ENCODE measurements at places on chromosomes 7 and 10.

DNA sequence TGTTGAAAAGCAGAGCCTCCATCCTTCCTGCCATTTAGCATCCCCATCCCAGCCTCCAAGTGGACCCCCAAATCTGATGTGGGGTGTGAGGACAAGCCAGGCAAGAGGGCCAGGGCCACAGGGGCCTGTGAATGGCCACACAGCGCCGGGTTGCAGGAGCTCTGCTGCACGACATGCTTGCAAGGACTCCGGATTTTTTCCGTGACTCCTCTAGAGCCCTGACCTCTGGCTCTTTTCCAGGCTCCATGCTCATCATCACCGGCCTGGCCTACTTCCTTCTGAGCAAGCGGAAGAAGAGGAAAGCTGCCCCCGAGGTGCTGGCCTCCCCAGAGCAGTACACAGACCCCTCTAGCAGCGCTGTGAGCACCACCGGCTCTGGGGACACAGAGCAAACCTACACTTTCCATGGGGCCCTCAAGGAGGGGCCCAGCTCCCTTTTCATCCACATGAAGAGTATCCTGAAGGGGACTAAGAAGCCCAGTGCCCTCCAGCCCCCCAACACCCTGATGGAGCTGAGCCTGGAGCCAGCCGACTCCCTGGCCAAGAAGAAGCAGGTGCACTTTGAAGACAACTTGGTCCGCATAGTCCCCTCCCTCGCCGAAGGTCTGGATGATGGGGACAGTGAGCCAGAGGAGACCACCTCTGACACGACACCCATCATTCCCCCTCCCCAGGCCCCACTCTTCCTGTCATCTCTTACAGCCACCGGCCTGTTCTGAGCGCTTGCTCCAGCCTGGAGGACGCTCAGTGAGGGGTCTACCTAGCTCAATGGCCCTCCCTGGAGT lies 23.5 kb downstream of the TMEM72 start:
- no peak for DNase-seq

GRCh38 chr10:35437829-35438228 lies 101.5 kb downstream of the CCNY start:
- no peak for DNase-seq

DNA sequence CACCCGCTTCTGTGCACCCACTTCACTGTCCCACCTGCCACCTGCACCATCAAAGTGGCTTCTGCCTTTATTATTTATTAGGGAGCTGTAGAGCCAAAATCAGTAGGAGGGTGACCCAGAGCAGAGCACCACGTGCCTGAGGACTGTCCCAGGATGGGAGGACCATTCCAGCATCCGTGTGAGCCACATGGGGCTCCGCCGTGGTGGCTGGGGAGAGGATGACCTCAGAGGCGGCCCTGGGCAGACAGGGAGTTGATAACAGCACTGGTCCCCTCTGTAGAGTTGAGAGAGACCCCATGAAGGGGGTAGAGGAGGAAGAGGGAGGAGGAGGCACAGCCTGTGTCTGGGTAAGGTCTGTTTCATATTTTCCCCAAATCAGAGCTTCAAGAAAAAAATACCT lies 8.7 kb upstream of the DPYSL4 start:
- no peak for DNase-seq

GRCh38 chr10:35459449-35459847 lies 123.1 kb downstream of the CCNY start:
- no peak for DNase-seq

- peak; percentile 31 for DNase-seq
These were observed 17.0 kb upstream of the NODAL start for GRCh38 chr10:70458329-70459060.

DNA sequence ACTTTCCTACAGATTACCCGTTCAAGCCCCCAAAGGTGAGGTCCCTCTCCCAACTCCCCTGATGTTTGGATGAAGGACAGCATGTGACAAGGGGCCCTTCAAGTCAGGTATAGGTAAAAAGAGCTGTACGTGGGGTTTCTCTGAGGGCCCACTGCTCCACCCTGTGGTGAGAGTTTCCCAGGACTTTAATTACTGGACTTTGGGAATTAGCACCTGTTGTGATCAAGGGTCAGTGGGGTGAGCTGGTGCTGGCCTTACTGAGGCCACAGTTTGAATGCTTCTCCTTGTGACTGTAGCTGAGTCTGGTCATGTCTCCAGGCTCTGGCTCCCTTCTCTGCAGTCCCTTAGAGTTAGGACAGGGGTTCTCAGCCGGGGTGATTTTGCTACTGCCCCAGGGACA lies 16.8 kb downstream of the UBE2D4 start:
- DNase-seq: no peak

GRCh38 chr7:128827248-128827958 lies 2.8 kb upstream of the FLNC start:
- no peak for DNase-seq

DNA sequence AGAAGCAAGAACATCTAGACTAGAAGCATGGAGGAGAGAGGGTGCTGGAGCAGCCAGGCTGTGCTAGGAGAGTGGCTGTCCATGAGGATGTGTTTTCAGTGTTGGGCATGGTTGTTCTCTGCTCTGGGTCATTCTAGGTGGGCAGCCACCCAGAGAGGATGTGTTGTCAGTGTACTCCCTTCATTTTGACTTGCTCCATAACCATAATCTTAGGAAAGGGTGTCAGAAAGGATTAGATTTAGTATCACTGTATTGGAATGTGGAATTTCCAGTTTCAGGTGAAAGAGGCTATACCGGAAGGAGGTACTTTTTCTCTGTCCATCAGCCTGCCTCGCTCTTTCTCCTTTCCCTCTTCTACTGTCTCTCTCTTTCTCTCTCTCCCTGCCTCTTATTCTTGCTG lies 474.5 kb upstream of the PODXL start:
- DNase-seq: no peak

Data from activated T-helper 9 cell treated with anti-CD3 and anti-CD28 coated beads, Interleukin-2, amount 50 U/mL, for 16 hours (primary cell).